Endodermal cell (in vitro differentiated cells): ENCODE measurements at places on chromosomes 7 and 10. TPM values are rescaled to one million over a fixed set of nuclear protein-coding genes. Genes with fewer than 3 reads are reported as not detected.

The TPK1 gene
- 8.3 to 9.7 TPM (median 9.6 TPM) in 3 replicates for total RNA-seq

The PWWP2B gene
- 12.3 and 13.9 TPM in 2 replicates for total RNA-seq

GRCh38 chr7:115749924-115750323, 280.6 kb downstream of the TFEC start:
- no peak for DNase-seq
- no peaks in the 10 kb centered on the region for H3K4me1 ChIP-seq
- H3K4me3 ChIP-seq, result no peak overlapping the region
- no peaks in the 10 kb centered on the region for H3K36me3 ChIP-seq
- no peaks in the 10 kb centered on the region for H3K27me3 ChIP-seq

- H3K4me3 ChIP-seq, result no peak overlapping the region
- H3K27ac ChIP-seq, result no peak overlapping the region
- H3K27me3 ChIP-seq, result no peaks in the 10 kb centered on the region
- H3K4me1 ChIP-seq, result no peaks in the 10 kb centered on the region
These were observed 32.2 kb upstream of the ITGB8 start for GRCh38 chr7:20298486-20298901.

DNA sequence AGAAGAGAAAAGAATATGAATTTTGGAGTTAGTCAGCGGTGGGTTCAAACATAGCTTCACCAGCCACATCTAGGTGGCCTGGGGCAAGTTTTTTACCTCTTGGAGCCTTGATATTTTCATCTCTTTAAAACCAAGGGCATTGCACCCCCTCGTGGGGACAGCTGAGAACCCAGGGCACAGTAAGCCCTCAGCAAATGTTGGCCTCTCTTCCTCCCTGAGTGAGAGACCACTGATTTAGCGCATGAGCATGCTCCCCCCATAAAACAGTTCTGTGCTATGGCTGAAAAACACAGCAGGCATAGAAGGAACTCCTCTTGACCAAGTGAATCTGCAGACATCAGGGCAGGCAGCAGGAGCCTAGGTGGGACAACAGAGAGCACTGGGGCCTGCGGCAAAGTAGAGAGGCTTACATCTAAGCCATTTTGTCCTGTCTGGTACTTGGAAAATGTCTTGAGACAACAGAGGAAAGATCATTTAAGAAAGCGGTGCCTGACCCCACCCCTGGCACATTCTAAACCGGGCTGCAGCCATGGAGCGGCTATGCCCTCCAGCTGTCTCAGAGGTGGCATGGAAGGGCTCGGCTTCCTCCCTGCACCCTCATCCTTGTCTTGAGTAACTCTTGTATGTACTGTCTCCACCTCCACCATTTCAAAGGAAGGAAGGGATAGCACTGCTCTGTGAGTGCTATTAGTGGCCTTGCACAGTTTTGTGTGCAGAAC, 94.7 kb downstream of the ARHGAP22 start:
- no peak overlapping the region for H3K27ac ChIP-seq
- no peaks in the 10 kb centered on the region for H3K27me3 ChIP-seq
- H3K36me3 ChIP-seq, result no peaks in the 10 kb centered on the region
- DNase-seq, result peak; percentile 81
- H3K4me3 ChIP-seq, result no peak overlapping the region
- H3K4me1 ChIP-seq, result no peaks in the 10 kb centered on the region
